DMS79 treated with DMSO at 0.1 percent for 48 hours (cell line): ENCODE measurements at places on chromosomes 16 and 17.

DNA sequence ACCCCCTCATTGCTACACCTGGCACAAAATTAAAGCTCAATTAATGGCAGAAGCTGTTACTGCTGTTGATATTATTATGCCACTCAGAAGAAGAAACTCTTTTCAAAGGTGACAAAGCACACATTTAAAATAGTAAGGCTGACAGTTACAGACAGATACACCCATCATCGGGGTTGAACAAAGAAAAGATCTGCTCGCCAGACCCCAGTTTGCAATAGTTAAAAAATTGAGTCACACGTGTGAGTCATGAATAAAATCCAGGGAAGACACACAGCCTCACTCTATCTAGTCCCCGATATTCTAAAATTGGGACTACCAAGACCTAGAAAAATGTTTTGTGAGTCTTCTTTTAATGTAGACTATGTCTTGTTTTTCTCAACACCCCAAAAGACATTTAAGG lies 330.0 kb upstream of the SOX9 start:
- DNase-seq, result no peak

DNA sequence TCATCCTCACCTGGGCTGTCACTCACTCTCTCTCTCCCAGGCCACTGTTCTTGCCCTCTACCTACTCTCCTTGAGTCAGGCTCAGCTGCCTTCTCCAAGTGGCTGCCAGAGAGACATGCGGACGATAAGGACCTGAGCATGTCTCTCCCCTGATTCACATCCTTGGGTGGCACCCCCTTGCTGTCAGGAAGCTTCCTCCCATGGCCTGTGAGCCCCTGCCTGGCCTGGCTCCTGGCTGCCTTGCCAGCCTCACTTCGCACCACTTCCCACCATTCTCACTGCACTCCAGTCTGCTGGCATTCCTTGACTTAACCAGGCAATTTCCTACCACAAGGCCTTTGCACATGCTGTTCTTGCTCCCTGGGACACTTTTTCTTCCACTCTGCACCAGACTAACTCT lies 2.7 kb upstream of the ALDH3A1 start:
- no peak for DNase-seq

GRCh38 chr17:17119533-17119932 lies 77.3 kb downstream of the MPRIP start:
- no peak for DNase-seq

- DNase-seq, result no peak
Observed at GRCh38 chr17:21297026-21297520, 12.6 kb downstream of the MAP2K3 start.

- DNase-seq, result no peak
Observed at GRCh38 chr16:81864646-81865382, 85.7 kb downstream of the PLCG2 start.

DNA sequence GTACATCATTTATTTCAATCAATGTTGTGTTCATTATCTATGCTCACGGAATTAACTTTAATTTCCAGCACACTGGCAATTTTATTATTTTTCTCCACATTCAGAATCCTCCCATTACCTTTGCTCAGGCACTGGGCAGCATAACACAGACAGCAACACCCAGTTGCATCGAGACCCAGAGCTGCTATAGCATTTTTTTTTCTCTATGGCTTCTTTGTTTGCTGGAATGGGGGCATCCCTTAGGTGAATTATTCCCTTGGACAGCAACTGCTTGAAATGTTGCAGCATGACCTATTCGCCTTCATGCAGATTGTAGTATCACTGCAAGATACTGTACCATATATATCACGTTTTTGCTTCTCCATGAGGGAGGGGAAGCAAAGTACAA lies 88.8 kb downstream of the CHD9NB start:
- DNase-seq, result no peak

DNA sequence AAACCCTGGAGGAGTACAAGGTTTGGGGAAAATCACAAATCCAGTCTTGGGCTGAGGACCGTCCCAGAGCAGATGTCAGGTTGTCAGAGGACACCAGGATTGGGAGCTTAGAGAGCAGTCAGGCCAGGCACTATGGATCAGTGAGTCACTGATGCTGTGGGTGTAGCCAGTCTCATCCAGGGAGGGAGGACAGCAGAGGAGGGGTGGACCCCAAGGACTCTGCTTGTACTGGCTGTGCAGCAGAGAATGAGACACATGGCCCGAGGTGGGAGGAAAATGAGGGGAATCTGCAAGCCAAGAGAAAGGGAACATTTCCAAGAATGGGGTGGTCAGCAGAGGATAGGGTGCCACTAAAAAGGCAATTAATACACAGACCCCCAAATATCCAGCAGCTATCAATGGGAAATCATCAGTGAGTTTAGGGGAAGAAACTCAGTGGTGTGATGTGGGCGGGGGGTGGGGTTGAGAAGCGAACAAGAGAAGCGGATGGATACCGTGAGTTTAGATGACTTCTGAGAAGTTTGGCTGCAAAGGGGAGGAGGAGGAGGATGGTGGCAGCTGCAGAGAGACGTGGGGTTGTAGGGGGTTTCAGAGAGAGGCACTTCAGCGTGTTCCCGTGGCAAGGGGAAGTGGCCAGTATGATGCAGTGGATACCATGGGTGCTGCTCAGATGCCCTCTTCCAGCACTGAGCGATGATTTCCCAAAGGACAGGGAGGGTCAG lies 43.9 kb downstream of the ARHGAP27 start:
- no peak for DNase-seq

DNA sequence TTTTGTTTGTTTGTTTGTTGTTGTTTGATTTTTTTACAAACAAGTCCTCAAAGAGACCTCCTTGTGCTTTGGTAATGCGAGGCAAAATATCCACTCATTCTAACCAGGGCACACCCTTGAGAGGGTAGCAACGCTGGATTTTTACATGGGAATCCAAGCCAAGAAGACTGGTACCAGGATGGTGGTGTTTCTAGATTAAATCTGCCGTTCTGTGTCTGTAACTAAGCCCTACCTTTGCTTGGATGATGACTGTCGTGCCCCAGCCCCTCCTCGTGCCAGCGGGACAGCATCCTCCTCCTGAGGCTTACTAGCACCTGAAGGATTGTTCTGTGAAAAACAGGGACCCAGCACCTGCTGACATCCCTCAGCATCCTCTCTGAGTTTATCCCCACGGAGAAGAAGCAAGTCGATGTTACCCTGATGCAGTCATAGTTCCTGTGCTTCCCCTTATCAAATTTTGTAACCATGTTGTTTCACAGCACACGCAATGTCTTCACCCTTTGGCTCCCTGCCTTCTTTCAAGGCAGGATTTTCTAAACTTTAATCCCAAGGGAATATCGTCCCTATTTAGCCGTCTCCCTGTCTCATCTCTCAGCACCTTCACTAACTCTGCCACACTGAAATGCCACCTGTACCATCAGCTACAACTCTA lies 5.1 kb upstream of the HSBP1 start:
- DNase-seq, result no peak

- DNase-seq, result peak; percentile 1
Observed at GRCh38 chr17:11705111-11705510, 106.8 kb downstream of the DNAH9 start.
